ENCODE measurements at places on chromosomes 11 and 22. TPM values are rescaled to one million over a fixed set of nuclear protein-coding genes. Genes with fewer than 3 reads are reported as not detected.

The RFPL1 gene
- not detected for total RNA-seq

The HPX gene
- total RNA-seq = 0.29 TPM

The MRGPRE gene
- 0.85 TPM for total RNA-seq

The PRR33 gene
- 0.81 TPM for total RNA-seq

The SMIM35 gene
- total RNA-seq = not detected

The MPZL2 gene
- total RNA-seq = 8.3 TPM

The NNMT gene
- 27.4 TPM for total RNA-seq

The FAT3 gene
- total RNA-seq = 1.9 TPM

DNA sequence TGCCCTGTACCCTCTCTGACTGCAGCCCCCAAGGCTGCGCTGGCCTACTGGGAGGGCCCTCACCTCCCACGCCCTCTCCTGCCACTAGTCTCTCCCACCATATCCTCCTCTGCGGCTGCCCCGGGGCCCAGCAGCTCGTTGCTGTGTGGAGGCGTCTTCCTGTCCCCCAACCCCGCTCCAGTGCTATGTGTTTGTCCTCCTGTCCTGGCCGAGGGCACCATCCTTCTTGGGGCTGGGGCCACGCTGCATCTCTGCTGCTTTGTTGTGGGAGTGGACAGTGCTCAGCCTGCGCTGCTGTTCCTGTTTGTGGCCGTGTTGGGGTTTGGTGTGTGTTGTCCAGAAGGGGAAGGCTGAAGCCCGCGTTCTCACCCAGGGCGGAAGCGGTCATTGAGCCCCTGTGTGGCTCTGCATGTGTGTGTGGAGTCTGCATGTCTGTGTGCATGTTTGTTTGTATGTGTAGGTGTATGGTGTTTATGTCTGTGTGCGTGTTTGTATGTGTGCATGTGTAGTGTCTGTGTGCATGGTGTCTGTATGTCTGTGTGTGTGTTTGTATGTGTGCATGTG, 15.7 kb downstream of the TPCN2 start:
- no peak for DNase-seq

DNA sequence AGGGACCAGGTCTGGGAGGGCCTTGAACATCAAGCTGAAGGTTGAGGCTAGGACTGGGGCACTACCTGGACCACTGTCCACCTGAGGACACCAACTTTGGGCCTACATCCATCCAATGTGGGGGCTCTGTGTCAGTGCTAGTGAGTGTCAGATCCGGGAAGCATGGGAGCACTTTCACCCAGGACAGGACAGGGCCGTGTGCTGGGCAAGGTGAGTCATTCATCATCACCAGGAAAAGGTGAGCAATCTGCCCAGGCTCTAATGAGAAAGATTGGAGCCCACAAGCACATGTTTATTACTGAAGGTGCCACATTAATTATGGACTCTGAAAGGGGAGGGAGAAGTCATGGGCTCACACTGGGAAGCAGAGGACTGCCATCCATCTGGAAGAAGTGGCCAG, 39.7 kb upstream of the DRD2 start:
- DNase-seq = no peak

- DNase-seq = no peak
These were observed 12.6 kb upstream of the VSIG10L2 start for GRCh38 chr11:125933030-125933813.

DNA sequence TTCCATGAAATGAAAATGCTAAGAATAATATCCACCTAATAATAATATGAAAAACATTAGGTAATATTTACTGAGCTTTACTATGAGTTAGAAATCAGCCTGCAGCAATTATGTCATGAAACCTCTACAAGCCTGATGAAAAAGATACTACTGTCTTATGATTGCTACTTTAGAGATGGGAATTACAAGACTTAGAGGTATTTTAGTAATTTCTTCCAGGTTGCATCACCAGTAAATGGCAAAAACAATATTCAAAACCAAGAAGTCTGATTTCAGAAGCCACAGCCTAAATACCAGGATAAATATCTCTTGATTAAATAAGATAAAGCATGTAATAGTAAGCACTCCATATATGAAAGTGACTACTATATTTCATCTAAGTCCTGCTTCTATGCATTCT, 13.8 kb downstream of the OR5B21 start:
- DNase-seq = no peak

DNA sequence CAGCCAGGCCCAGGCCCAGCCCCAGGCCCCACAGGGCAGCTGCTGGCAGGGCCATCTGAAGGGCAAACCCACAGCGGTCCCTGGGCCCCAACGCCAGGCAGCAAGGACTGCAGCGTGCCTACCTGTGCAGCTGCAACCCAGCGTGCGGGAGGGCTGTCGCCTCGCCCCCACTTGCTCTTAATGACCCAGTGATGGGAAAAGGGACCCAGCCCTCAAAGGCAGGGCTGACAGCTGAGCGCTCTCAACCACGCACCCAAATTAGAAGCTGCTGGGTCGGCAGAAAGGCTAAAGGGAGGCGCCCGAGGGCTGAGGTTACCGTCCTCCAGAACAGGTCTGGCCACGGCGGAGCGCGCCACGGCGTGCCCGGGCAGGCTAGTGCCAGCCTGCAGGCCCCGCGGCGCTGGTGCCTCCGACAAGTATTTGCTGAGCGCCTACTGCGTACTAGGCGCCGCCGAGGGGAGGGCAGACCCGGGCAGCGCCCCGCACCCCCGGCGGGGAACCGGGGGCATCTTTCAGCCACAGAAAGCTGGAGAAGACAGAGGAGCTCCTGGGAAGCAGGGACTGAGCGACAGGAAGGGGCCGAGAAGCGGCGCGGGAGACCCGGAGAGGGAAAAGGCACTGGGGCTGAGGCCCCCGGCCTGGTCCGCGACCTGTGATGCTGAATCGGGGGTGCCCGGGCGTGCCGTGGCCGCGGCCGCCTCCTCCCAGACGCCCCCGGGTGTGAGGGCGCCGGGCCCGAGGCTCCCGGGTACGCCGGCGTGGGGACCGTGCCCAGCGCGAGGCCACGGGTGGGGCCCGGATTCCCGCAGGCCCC, 773 bp downstream of the HRAS start:
- DNase-seq = no peak

DNA sequence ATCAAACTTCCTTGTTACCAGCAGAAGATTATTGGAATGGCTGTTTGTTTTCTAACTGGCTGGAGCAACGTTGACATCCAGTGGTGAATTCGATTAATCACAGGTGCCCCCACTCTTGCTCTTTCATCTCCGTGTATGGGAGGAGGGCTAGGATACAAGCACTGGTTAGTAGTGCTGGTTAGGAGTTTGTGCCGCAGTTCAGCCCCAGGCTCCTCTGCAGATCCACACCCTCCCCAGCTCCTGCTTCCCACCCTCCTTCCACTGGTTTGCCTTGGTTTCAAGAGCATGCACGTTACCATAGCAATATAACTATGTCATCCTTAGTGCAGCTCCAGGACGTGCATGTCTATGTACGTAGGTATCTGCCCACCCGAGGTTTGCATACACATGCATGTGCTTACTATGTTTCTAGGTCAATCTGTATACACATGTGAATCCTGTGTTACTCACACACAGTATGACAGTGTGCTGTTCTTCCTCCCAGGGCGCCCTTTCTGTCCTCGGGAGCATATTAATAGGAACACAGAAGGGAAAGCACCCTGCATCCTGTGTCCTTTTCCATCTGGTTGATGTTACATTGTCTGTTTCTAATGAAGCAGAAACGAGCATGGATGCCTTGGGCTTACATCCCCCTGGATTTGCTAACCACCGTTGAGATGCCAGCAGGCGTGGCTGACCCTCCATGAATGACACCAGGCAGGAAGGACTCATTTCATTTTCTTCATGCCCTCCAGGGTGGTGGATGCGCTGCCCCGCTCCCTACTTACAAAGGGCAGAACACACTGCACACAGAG, 539.3 kb downstream of the OPCML start:
- no peak for DNase-seq

DNA sequence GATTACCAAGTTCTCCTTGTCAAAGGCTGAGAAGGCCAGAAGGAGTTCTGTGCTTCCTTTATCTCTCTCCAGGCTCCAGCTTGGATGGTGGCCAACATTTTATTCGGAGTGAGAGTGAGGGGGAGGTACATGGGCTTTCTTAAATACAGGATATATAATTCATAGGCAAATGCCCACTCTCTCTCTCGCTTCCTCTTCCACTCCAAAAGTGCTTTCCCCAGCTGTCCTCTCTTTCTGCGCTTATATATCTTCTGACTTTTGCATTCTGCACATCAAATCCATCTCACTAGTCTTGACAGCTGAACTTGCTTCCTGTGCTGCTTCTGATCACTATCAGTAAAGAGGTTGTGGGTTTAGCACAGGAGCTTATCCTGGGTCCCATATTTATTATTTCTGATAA, 125.4 kb upstream of the ARHGAP20 start:
- DNase-seq = no peak

DNA sequence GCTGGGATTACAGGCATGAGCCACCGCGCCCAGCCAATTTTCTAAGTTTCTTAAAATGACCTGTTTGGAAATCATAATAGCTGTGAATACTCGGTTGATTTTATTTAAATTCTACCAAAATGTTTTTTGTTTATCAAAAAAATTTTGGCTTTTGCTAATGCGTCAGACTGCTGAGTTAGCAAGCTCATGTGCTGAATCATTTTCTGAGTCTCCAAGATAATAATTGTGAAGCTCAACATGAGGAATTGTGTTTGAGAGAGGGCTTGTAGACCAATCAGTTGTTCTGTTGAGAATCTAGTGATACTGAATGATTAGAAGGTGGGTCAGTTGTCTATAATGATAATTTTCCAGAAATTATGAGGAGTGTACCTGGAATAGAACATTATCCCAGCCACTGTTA, 15.9 kb downstream of the RNF214 start:
- no peak for DNase-seq

DNA sequence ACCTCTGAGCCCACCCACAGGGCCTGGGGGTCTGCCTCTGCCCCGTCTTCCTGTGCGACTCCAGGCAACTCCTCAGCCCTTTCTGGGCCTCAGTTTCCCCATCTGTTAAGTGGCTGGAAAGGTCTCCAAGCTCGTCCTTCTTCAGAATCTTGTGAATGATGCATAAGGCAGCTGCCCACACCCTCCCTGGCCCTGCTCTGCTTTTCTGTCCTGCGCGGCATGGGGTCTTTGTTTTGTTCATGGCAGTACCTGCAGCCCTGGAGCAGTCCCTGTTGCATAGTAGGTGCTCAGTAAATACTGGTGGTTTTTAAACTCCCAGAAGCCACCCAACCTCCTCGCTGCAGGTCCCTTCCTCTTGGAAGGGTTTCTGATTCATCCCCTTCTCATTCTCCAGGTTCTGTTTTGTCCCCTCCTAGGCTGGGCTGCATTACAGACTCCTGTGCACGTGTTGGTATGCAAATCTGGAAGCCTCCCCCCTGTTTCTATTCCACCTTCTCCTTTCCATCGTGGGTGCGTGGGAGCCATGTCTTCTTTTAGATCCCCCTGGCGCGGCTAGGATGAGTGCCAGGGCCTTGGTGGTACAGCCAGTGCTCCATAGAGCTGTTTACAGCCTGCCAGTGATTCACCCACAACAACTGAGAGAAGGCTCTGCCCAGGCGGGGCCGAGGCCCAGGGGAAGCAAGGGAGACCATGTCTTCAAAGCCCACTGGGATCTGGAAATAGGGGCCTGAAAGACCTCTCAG, 19.3 kb upstream of the SYT7 start:
- DNase-seq = no peak

- no peak for DNase-seq
These were observed 6.0 kb downstream of the KMT2A start for GRCh38 chr11:118442301-118442700.
